ENCODE measurements at places on chromosomes 12 and 14. TPM values are rescaled to one million over a fixed set of nuclear protein-coding genes. Genes with fewer than 3 reads are reported as not detected.

The LRRC74A gene
- total RNA-seq = not detected

The ANKRD33 gene
- not detected for total RNA-seq

The ANO4 gene
- total RNA-seq = not detected

The B4GALNT1 gene
- total RNA-seq = 0.94 TPM

The STAC3 gene
- 0.11 TPM for total RNA-seq

The RERG gene
- not detected for total RNA-seq

The OLR1 gene
- total RNA-seq = 51.6 TPM

The CCDC175 gene
- total RNA-seq = not detected

The DPY19L2 gene
- total RNA-seq = 1.8 TPM

The LIN7A gene
- 16.2 TPM for total RNA-seq

The RPS6KL1 gene
- total RNA-seq = 1.1 TPM

The SLC6A15 gene
- not detected for total RNA-seq

The TC2N gene
- 0.34 TPM for total RNA-seq

The PMEL gene
- 0.91 TPM for total RNA-seq

The ALX1 gene
- not detected for total RNA-seq

The CBLN3 gene
- 4.7 TPM for total RNA-seq

The PLEKHD1 gene
- total RNA-seq = not detected

The COCH gene
- total RNA-seq = not detected

The ACTR6 gene
- total RNA-seq = 29.2 TPM

The COX6A1 gene
- 424 TPM for total RNA-seq

The IL26 gene
- total RNA-seq = not detected

The CLEC2A gene
- total RNA-seq = not detected

The FBXL14 gene
- total RNA-seq = 5.3 TPM

The SELPLG gene
- 8.1 TPM for total RNA-seq

The TDRD9 gene
- total RNA-seq = not detected

The OR4N2 gene
- not detected for total RNA-seq

The SPX gene
- not detected for total RNA-seq

The PRR4 gene
- not detected for total RNA-seq

The EMC9 gene
- 14.3 TPM for total RNA-seq

The SLC6A12 gene
- not detected for total RNA-seq

The DBX2 gene
- total RNA-seq = not detected

The ARID2 gene
- total RNA-seq = 13.0 TPM

The LHX5 gene
- not detected for total RNA-seq

The TFCP2 gene
- 25.7 TPM for total RNA-seq

The WNT1 gene
- not detected for total RNA-seq

The RASSF8 gene
- 78.2 TPM for total RNA-seq

The SIX1 gene
- 6.1 TPM for total RNA-seq

The BMP4 gene
- total RNA-seq = 15.6 TPM

The HCAR3 gene
- total RNA-seq = not detected

The NANOG gene
- not detected for total RNA-seq

The CD163 gene
- total RNA-seq = not detected
